Thoracic aorta (tissue), 2 donors: ENCODE measurements at places on chromosomes 7 and 10.

- no peak for DNase-seq
Observed at GRCh38 chr7:37482505-37482904, 33.8 kb upstream of the ELMO1 start.

DNA sequence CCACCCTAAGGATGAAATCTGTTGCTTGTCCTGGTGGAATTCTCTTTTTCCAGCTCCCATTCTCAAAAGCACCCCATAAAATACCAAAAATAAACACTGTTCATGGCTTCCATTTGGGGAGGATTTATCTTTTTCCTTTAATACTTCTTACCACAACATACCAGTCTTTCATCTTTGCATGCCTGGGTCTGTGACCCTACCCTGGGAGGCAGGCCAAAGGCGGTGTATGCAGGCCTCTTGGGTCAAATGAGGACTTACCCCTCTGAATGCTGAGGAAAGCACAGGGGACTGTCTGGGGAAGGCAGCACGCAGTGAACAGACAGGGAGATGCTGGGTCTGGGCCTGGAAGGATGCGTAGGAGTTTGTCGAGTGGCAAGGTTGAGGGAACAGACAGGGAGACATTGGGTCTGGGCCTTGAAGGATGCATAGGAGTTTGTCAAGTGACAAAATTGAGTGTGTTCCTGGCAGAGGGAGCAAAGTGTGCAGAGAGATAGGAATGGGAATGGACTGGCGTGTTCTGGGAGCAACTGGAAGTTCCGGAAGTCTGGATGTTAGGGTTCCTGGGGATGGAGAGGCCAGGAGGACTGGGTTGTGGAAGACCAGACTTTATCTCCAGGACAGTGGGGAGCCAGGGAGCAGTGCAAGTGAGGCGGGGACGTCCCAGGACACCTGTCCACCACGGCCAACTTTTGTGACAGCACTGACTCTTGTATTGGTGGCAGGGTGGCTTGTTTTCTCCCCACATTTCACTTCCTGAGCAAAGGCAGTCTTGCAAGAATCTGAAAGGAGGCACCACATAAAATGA, 40.8 kb downstream of the MYL10 start:
- no peak for DNase-seq

- DNase-seq = no peak
Observed at GRCh38 chr10:17647326-17647725, 3.4 kb downstream of the STAM start.

DNA sequence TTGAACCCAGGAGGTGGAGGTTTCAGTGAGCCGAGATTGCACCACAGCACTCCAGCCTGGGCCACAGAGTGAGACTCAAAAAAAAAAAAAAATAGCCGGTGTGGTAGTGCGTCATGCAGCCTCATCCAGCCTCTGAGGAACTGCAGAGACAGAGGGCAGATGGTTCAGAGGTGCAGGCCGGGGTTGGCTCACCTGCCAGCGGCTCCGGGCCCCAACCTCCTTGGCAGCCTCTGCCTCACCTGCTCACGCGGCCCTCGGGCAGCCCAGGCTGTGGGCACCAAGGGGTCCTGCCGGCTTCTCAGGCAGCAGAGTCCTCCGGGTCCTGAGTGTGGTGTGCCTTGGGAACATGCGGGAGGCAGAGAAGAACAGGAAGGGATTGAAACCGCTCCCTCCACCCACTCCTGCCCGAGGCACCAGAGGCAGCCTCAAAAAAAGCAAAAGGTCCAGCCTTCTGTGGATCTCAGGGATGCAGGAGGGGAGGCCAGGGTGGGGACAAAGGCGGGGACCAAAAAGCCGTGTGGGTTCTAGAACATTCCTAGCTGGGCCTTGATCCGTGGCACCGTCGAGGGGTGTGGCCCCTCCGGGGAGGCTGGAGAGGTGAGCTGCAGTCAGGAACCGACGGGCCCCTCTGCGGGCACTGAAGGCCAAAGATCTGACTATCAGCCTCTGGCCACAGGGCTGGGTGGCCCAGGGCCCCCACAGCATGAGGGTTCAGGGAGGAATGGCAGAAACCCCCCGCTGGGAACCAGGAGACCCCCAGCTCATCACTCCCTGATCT, 55.4 kb upstream of the DNAJB6 start:
- no peak for DNase-seq

DNA sequence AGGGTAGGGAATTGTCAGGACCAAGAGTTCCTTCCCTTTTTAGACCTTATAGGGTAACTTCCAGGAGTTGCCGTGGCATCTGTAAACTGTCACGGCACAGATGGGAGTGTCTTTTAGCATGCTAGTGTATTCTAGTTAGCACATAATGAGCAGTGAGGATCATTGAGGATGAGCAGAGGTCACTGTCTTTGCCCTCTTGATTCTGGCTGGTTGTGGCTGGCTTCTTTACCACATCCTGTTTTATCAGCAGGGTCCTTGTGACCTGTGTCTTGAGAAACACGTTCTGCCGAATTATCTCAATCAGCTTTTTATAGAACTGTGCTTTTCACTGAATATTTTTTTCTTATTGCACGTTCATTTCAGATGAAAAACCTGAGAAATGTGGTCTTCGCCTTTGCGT, 41.5 kb downstream of the MINPP1 start:
- DNase-seq = no peak

DNA sequence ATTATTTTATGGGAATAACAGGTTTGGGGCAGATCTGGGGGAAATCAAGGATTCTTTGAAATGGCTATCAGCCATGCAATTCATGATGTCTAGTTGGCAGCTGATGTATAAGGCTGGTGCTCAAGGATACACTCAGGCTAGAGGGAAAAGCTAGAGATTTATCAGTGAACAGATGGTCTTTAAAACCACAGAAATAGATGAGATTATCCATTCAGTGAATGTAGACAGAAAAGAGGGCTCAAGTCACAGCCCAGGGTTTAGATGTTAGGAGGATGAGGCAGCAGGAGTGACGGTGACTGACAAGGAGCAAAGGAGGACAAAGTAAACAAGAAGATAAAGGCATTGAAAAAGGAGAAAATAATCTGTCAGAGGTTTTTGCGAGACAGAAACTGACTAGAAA, 238.7 kb downstream of the CDK14 start:
- DNase-seq = no peak
